CD4-positive, alpha-beta T cell (primary cell): ENCODE measurements at places on chromosomes 6 and 20.

DNA sequence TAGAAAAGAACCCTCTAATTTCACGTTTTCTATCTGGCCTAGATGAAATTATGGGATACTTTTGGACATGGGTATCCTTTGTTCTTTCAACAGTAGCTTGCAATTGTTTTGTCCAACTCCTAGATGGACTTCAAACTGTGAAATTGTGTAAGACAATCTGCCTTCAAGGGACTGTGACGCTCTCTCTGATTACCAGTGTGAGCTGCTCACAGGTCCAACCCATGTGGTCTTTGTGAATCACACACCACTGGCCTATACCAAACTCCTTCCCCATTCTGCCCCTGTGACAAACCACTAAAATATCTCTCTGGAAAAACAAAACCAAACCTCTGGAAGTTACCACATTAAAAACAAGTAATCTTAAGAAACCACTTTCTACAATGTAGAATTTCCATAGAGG lies 59.5 kb downstream of the NINL start:
- DNase-seq: no peak

DNA sequence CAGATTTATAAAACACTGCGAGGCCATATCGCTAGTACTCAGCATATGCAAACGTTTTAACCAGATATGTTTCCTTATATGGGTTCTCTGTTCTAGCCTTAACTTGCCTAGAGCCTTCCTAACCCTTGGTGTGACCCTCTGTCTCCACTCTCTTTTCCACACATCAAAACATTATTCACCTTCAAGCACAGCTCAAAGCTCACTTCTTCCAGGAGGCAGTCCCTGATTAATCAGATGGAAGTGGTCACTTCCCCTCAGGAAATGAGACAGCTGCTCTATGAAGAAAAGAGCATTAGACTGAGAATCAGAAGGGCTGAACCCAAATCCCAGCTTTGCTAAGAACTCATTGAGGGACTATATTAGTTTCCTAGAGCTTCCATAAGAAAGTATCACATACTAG lies 39.8 kb upstream of the SLC17A4 start:
- no peak for DNase-seq

DNA sequence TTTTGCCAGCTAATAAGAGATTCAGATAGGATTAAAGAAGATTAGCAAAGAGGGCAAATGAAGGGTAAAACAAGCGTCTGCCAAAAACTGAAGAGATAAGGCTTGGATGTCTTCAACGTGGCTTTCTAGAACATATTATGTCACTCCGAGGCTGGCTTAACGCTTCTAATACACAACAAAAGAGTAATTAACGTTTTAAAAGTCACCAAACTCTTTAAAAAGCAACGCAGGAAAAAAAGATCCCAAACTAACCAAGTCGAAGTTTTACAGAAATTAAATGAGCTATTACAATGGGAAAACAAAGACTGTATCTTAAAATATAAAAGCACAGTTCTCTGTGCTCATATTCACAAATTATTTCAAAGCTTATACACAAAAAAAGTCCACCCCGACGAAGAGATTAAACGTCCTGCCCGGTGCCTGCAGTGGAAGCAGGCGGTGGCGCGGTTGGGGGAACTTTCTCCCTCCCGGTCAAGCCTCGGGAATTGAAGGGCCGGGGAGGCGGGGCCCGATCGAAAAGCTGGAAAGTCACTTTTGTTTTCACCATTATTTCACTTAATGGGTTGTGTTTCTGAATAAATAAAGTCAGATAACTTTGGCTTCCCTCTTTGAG lies 1.2 kb downstream of the MAK start:
- no peak for DNase-seq

DNA sequence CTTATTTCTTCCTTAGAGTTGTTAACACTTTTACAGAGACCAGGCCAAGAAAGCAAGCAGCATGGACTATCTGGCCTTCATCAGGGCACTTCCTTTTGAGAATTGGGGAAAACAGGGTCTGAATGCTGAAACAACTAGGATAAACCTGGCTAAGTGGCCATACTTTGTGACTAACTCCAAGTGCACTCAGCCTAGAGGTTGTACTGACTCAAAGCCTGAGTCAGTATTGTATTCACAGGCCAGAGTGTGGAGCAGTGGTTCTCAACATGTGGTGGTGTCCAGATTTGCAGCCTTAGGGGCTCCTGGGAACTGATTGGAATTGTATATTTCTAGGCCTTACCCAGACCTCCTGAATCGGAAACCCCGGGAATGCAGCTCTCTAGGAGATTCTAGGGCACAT lies 20.1 kb downstream of the SEC23B start:
- DNase-seq: no peak

DNA sequence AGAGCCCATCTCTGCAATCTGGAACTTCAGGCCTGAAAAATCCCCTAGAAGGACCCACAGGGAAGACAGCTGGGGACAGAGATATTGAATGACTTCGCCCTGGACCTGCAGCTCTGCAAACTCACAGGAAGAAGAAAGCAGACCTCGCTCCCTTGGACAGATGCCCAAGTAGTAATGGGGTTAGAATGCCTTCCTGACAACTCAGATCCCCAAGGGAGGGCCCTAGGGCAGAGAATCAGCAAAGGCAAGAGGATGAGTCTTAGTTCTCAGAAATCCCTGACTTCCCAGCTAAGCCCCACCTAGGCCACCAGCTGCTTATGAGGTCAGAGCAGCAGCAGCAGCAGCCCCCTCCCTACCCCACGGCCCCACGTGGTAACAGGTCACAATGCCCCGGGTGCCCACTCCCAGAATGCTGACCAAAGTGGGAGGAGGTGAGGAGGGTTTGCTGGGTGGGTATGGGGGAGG lies at the start of gene C20orf141:
TSS of gene C20orf141 (plus strand) at position 401 of the 465 bp plus-strand sequence. CDS start 198 bp downstream, outside the sequence.
- DNase-seq: no peak

- no peak for DNase-seq
Observed at GRCh38 chr6:148382861-148383260, 40.2 kb downstream of the SASH1 start.

- DNase-seq: no peak
Observed at GRCh38 chr20:63254606-63255384, 532 bp upstream of the NKAIN4 start.

DNA sequence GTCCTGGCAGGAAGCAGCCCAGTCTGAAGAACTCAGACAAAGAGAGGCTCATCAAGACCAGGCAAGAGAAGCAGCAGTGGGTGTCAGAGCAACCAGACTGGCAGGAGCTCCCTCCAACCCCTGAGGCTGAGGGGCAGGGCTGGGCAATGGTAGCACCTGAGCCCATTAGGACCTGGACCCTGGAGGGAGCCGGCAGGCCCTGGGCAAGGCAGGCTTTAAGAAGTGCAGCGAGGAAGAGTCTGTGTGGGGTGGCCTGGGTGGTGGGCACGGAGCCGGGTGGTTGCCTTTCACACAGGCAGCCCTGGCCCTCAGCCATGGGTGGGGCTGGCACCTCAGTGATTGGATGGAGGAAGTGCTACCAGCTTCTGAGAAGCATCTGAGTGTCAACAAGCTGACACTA lies 33.1 kb upstream of the IRF4 start:
- DNase-seq: no peak

DNA sequence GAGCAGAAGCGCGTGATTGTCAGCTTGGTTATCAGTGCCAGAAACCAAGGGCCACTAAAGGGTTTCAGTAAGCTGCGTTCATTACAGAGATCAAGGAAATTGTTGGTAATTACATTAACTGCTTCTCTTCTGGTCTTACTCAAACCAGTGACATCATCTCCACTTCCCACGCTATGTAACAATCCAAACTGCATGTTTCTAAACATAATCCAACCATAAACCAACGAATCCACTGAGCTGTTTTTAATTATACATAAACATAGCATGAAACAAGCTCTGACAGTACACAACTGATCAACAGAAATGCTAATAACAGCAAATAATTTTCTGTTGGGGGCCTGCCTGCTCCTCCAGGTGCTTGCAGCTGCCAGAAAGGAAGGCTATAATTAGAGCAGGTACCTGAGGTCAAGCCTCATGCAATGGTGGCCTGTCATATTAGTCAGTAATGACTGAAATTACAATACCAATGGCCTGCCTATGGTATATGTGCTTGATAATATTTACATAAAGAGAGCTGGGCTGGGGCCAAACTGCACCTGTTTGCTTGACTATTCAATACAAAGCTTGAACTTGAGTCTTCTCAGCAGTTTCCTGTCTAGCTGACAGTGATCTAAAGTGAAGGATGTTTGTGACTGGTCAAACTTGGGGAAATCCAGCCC lies 40.1 kb downstream of the ILRUN start:
- DNase-seq: peak; percentile 51

DNA sequence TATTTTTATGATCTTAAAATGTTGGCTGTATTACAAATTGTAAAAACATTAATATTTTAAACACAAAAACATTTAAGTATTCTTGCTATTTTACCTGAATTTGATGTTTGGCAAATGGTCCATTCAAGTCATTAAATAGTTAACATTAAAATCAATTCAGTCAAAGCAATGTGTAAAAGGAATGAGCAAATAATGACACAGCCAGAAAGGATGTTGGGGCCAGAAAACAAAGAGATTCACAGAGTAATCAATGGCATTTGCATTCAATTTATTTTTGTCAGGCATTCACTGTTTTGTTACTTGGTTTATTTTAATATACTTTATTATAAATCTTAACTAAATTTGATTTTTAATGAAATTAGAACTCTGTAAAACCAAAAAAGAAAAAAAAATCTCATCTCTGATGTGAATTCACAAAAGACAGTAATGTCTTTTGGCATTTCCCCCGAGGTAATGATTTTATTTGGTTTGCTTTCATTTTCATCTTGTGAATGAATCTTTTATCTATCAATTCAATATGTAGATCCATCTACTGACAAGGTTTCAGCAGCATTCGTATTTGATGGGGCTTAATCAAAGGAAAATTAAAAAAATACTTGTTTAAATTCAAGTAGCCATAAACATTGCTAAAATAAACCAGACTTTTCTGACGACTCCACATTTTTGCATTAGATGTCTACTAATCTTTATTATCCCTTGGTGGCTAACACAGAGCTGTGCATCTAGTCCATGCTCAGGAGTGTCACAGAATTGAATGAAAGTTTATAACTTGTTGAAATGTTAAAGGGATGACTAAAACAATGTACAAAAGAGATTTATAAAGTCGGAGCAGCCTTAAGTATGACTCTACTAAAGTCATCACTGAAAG lies 866.7 kb upstream of the GJE1 start:
- no peak for DNase-seq

- no peak for DNase-seq
Observed at GRCh38 chr6:35505999-35506412, 6.7 kb downstream of the TULP1 start.

- DNase-seq: no peak
Observed at GRCh38 chr6:133227344-133227743, 13.8 kb upstream of the EYA4 start.

DNA sequence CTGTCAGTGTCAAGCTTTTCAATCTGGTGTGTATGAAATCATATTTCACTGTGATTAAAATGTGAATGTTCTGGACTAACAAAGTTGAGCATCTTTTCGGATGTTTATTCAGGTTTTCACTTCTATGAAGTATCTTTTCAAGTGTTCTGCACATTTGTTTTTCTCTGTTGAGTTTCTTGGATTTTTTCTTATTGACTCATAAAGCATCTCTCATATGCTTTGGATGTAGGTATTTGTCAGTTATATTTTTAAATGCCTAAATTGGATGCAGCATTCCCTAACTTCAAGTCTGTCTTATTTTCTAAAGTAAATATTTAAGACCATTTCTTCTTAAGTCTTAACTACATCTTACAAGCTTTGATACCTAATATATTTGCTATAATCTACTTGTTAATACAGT lies 398.0 kb downstream of the PLCB1 start:
- DNase-seq: no peak

GRCh38 chr6:93337772-93338394 lies 81.5 kb downstream of the EPHA7 start:
- no peak for DNase-seq

DNA sequence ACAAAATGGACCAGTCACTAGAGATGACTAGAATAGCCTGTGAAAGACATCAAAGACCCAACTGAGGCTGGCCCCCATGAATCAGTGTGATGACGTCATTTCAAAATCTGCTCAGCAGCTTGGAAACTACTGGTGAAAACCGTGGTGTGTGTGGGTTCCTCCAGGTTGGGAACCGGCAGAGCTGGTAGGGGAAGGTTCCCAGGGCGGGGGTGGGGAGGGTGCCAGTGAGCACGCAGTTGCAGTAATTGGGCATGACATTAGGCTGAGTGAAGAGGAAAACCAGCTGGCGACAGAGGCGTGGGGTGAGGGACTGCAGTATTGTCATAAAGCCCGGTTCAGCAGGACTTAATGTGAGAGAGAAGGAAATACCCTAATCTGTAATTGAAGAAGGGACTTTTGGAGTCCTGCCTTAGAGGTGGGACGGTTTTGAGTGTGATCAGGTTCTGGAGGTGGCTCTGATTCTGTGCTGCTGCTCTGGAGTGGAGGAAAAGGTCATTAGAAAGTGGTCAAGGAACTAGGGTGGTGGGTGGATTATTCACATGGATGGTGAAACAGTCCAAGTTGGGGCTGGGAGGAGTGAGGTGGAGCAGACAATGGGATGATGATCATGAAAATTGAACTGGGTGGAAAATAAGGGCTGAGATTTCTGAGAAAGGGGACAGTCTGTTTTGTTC lies 52.0 kb upstream of the MTHFD1L start:
- no peak for DNase-seq

DNA sequence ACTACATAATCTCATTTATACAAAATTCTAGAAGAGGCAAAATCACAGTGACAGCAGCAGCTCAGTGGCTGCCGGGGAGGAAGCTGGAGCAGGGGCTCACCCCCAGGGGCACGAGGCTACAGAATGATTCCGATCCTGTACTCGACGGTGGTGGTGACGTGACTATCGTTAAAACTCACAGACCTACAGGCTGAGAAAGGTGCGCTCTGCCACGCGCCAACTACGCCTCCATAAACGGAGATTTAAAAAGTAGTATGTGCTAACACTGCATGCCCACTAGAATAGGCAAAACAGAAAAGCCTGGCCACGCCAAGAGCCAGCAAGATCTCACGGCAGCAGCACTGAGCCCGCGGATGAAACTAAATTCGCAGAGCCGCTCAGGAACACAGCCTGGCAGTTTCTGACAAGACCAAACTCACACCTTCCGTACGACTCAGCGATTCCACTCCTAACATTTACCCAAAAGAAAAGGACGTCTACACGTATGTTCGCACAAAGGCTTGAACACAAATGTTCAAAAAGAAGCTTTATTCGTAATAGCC lies 25.2 kb downstream of the TAF4 start:
- DNase-seq: no peak

GRCh38 chr20:15867899-15868298 lies 705.3 kb downstream of the KIF16B start:
- no peak for DNase-seq

DNA sequence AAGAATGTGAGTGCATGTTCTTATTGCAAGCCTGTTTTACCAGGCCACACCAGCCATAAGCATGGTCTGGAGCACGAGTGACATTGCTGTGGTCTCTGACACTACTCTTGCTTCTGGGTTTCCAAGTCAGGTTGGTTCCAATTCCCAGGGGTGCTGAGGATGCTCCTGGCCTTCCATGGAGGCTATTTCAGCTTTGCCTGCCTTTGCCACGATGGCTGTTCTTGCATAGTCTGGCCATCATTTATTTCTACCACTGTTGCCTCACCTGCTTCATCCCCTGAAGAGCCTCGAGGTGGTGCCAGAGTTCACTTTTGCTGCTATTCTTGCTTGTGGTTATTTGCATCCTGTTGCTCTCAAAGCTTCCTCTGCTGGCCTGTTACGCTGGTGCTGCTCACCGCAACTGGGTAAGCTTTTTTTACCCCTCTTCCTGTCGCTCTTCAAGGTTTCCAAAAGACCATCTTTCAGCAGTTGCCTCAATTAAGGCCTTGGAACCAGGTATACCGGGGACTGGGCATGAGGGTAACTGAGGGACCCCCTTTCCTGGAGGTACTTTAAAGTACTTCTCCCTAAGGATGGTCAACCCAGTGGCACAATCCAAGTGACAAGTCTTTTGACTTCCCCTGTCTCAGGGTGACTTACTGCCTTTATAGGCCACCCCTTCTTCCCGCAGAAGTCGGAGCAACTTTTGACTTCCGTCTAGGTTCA lies 64.5 kb downstream of the AKAP7 start:
- peak; percentile 75 for DNase-seq
